Neural progenitor cell (in vitro differentiated cells): ENCODE measurements at places on chromosomes 16 and 17.

- no peaks in the 10 kb centered on the region for H3K36me3 ChIP-seq
- no peaks in the 10 kb centered on the region for H3K27me3 ChIP-seq
- peak; percentile 33 for DNase-seq
- no peak overlapping the region for H3K27ac ChIP-seq
Measured at GRCh38 chr17:42891539-42892152, 9.0 kb upstream of the G6PC1 start.

DNA sequence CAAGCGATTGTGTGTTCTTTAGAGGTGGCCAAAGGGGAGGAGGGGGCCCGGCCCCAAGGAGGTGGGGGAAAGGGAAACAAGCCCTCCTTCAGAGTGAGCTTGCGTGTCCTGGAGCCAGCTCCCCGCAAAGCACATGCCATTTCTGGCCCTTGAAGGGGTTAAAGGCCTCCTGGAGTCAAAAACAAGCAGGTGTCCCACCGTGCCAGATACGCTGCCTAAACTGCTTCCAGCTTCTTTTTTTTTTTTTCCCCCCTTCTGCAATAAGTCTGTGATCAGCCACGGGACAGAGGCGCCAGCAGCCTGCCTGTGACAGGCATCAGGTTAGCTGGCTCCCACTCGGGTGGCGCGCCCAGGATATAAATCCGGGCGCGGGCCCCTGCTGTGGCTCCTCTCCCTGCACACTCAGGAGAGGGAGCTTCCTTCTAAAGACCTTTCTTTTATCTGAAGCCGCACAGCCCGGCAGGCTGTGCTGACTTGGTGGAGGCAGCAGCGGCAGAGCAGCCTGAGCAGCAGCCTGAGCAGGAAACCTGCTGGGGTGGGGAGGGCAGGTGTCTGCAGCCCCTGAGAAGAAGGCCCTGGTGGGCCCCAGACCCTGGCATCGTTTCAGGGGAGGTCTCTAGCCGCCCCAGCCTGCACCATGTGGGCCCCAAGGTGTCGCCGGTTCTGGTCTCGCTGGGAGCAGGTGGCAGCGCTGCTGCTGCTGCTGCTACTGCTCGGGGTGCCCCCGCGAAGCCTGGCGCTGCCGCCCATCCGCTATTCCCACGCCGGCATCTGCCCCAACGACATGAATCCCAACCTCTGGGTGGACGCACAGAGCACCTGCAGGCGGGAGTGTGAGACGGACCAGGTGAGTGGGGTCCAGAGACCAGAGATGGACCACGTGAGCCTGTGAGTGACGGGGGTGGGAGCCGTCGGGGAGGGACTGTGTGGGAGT, at the start of gene WFIKKN2:
Gene WFIKKN2 (plus strand): TSS at position 286 of the 934 bp plus-strand sequence. CDS start 352 bp downstream, at position 638.
- H3K4me1 ChIP-seq, result peaks cover 36% of the 10 kb centered on the region
- DNase-seq, result peak; percentile 48
- no peaks in the 10 kb centered on the region for H3K36me3 ChIP-seq
- H3K27ac ChIP-seq, result no peak within 1 kb of the TSS

DNA sequence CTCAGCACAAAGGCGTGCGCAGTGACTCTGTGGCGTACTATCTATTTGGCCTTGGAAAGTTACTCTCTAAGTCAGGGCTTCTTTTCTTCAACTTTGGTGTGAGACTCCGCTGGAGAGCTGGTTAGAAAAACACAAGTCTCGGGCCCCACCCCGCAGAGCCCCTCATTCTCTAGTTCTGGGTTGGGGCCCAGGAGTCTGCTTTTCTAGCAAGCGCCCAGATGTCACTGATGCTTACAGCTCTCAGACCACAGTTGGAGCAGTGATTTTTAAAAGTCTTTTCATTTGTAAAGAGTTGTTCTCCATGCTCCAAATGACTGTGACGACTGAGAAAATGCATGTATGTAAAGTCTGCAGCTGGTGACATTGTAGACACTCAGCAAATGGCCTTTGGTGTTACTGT, 582.3 kb downstream of the WWOX start:
- DNase-seq, result peak; percentile 8
- H3K36me3 ChIP-seq, result no peaks in the 10 kb centered on the region
- H3K27me3 ChIP-seq, result no peaks in the 10 kb centered on the region
- no peak overlapping the region for H3K27ac ChIP-seq

- H3K4me3 ChIP-seq, result no peak overlapping the region
- no peaks in the 10 kb centered on the region for H3K36me3 ChIP-seq
- H3K27me3 ChIP-seq, result no peaks in the 10 kb centered on the region
- DNase-seq, result no peak
Measured at GRCh38 chr17:44565866-44566443, 8.7 kb downstream of the FZD2 start.

DNA sequence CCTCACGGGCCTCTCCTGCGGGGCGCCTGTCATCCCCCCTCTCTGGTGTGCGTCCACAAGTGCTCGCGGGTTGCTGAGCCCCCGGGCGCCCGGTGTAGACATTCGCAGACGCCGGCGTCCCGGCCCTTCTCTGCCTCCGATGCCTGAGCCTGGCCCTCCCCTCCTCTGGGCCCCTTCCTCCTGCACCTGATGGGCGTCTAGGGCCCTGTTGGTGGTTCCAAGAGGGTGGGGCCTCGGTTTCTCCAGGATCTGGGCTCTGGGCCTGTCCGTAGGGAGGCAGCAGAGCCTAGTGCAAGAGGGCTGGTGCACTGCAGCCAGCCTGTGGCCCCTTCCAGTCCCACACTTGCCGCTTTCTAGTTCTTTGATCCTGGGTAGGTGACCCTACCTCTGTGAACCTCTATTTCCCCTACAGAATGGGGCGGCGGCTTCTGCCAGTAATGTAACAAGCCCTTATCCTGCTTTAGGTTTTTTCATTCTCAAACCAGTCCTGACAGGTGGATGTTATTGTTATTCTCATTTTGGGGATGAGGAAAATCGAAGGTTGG, 623 bp downstream of the E4F1 start:
- peak overlapping the region; percentile 89 for H3K4me3 ChIP-seq
- H3K36me3 ChIP-seq, result no peaks in the 10 kb centered on the region
- H3K4me1 ChIP-seq, result peaks cover 7% of the 10 kb centered on the region
- no peaks in the 10 kb centered on the region for H3K27me3 ChIP-seq
- peak; percentile 48 for DNase-seq
- peak overlapping the region; percentile 58 for H3K27ac ChIP-seq

DNA sequence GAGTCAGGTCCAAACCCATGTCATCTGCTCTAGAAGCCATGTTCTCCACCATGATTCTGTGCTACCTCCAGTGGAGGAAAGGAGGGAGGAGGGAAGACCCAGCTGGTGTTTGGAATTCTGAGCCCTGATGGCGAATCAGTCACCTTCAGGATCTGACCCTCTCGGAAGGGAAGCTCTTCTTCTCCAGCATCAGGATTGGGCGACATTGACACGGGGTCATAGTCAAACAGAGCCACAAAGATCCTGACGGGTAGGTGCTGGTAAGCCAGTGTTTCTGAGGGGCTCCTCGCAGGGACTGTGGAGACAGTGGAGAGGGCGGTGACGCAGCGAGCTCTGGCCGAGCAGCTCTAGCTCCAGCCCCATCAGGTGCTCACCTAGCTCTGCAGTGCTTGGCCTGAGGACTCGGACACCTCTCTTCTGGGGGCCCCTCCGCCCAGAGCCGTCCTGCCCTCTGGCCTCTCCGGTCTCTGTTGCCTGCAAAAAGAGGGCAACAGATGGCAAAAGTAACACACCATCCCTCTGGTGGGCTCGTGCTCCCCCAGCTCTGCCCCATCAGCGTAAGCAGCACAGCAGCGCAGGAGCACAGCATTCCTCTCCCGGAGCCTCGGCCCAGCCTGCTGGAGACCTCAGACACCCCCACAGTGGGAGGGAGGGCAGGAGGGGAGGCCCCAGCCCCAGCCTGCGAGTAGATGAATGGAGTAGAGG, 21.0 kb downstream of the TSPOAP1 start:
- DNase-seq, result no peak
- no peak overlapping the region for H3K27ac ChIP-seq
- H3K36me3 ChIP-seq, result no peaks in the 10 kb centered on the region
- H3K27me3 ChIP-seq, result no peaks in the 10 kb centered on the region
- no peaks in the 10 kb centered on the region for H3K4me1 ChIP-seq

DNA sequence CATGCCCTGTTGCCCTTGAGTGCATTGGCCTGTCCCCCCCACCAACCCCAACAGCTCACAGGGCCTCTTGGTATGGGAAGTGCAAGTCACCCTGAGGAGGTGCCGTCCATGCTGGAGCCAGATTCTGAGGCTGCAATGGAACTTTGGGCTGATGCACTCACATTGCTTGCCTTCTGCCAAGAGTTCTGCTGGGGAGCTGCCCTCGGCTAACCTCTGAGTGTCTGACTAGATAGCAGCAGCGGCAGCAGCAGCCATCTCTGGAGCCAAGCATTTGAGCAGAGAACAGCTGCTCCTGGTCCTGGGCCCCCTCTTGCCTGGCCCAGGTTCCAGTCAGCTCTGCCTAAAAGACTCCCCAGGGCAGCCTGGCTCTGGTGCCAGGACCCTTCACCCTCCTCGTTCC, 61.5 kb downstream of the GNAO1 start:
- no peak overlapping the region for H3K4me3 ChIP-seq
- H3K4me1 ChIP-seq, result no peaks in the 10 kb centered on the region
- H3K27ac ChIP-seq, result no peak overlapping the region
- H3K27me3 ChIP-seq, result no peaks in the 10 kb centered on the region

- no peaks in the 10 kb centered on the region for H3K27me3 ChIP-seq
- H3K27ac ChIP-seq, result no peak overlapping the region
- H3K4me3 ChIP-seq, result no peak overlapping the region
- no peaks in the 10 kb centered on the region for H3K36me3 ChIP-seq
Measured at GRCh38 chr16:53056392-53056881, 1.6 kb downstream of the CHD9 start.

DNA sequence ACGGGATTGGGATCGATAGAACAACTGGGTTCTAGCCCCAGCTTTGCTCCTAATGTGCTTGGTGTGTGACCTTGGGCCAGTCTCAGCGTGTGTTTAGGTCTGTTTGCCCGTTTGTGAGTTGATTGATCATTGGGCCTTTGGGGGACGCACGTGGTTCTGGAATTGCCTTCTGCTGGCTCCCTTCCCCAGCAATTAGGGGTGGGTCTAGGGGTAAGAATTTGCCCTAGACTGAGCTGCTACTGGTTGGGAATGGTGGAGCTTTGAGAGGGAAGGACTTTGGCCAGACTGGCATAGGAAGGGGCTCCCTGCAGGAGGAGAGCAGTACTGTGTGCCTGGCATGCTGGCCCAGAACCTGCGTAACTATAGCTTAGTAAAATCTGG, 1.5 kb downstream of the SPNS2 start:
- H3K4me1 ChIP-seq, result peaks cover 11% of the 10 kb centered on the region
- no peaks in the 10 kb centered on the region for H3K36me3 ChIP-seq
- H3K27me3 ChIP-seq, result peaks cover 76% of the 10 kb centered on the region
- H3K4me3 ChIP-seq, result peak overlapping the region; percentile 49
- H3K27ac ChIP-seq, result no peak overlapping the region
- no peak for DNase-seq

DNA sequence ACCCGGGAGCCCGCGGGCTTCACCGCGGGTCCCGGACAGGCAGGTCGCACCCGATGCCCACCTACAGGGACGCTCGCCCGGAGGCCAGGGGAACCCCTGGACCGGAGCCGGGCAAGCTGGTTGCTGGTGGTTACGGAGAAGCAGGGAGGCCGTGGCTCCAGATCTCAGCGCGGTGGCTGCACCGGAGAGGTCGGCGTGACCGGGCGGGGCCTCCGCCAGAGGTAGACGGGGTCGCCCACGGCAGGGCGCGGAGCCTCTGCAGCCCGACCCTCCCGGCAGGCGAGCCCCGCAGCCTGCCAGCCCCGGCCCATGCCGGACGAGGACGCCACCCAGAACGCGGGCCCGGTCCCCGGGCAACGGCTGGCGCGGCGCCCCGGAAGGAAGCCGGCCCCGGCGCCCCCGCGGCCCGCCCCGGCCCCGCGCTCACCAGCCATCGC, 341 bp downstream of the PCYT2 start:
- H3K4me1 ChIP-seq, result peaks cover 6% of the 10 kb centered on the region
- peaks cover 17% of the 10 kb centered on the region for H3K27me3 ChIP-seq
- peak overlapping the region; percentile 87 for H3K4me3 ChIP-seq
- no peaks in the 10 kb centered on the region for H3K36me3 ChIP-seq
- peak; percentile 51 for DNase-seq
- no peak overlapping the region for H3K27ac ChIP-seq

DNA sequence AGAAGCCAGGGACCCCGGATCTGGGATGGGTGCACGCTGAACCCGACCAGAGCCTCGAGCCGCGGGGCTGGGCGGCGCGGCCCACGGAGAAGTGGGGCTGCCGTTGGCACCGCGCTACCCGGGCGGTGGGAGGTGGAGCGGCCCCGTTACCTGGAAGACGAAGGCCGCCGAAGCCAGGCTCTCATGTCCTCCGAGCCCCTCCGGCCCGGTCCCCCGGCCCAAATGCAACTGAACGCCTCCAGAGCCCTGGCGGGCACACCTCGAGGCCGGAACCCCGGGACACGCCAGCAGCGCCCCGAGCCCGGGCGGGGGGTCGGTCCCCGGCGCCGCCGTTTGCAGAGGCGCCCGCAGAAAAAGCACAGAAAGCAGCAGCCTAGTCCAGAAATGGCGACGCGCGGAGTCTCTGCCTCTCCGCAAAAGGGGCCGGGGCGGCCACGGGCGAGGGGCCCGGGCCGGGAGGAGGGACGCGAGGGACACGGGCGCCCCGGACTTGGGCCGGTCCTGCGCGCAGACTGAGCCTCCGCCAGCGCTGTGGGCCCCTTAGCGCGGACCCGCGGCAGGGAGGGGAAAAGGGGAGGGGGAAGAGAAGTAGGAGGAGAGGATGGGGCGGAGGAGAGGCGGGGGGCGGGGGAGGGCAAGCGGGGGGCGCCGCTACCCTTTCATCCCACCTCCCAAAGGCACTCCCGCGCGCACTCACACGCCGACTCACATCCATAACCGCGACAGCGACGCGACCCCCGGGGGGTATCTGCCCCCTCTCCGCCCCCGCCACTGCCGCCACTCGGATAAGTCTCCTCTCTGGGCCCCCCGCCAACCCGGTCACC, 1.4 kb downstream of the AXIN2 start:
- peak overlapping the region; percentile 56 for H3K27ac ChIP-seq
- peaks cover 5% of the 10 kb centered on the region for H3K27me3 ChIP-seq
- H3K4me3 ChIP-seq, result peak overlapping the region; percentile 95
- H3K36me3 ChIP-seq, result no peaks in the 10 kb centered on the region
- DNase-seq, result peak; percentile 75

- H3K4me3 ChIP-seq, result no peak overlapping the region
- no peaks in the 10 kb centered on the region for H3K36me3 ChIP-seq
- H3K4me1 ChIP-seq, result no peaks in the 10 kb centered on the region
- H3K27ac ChIP-seq, result no peak overlapping the region
Measured at GRCh38 chr17:4488989-4489595, 9.6 kb upstream of the SPNS2 start.

DNA sequence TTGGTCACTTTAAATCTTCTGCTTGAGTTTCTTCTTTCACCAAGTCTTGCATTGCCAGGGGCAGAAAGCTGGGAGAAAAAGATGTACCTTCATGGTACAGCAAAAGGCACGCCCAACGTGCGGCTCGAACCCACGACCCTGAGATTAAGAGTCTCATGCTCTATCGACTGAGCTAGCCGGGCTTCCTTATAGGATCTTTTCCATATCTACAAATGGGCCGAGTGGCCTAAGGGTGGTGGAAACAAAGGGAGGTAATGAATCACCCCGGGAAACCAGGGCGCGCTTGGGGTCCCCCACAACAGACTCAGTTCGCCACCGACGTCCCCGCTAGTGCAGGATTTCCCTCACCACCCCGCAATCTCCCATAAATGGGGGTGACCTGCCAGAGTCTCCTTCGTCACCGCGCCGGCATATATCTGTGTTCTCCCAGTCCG, 7.5 kb upstream of the OR1F1 start:
- H3K27ac ChIP-seq, result no peak overlapping the region
- peak overlapping the region; percentile 29 for H3K4me3 ChIP-seq
- H3K36me3 ChIP-seq, result no peaks in the 10 kb centered on the region
- no peak for DNase-seq
- H3K4me1 ChIP-seq, result no peaks in the 10 kb centered on the region
- peaks cover 99% of the 10 kb centered on the region for H3K27me3 ChIP-seq

GRCh38 chr17:28196636-28197035, 122.4 kb upstream of the TMEM97 start:
- no peak overlapping the region for H3K4me3 ChIP-seq
- no peak overlapping the region for H3K27ac ChIP-seq
- H3K4me1 ChIP-seq, result no peaks in the 10 kb centered on the region
- peaks cover 6% of the 10 kb centered on the region for H3K36me3 ChIP-seq
